ENCODE measurements at places on chromosomes 12 and 14. TPM values are rescaled to one million over a fixed set of nuclear protein-coding genes. Genes with fewer than 3 reads are reported as not detected.

DNA sequence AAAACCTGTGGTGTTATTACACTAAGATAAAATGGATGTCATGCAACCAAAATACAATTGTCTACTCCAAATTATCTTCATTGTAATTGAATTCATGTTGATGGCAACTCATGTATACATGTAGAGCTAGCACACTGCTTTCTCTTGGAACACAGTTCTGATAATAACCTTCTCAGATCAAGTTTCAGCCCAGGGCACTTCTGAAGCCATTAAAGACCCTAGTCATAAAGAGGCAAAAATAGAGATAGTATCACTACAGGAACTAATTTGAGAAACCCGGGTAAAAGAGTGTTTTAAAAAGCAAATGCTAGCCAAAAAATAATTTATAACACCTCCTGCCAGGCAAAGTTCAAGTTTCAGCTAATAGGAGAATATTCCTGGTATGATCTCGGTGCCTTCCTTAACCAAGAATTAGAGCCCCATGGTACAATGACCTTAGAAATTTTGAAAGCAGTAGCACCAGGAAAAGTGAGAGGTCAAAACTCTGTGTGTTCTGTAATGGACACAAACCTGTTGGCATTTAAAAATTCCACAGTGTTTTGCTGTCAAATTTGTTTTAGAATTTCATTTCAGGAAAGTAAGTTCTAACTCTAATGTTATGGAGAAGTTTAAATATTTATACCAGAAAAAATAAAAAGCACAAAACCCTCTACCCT is 105.0 kb upstream of the FRMD6 start:
- H3K27me3 ChIP-seq: no peaks in the 10 kb centered on the region
- H3K4me3 ChIP-seq: no peak overlapping the region
- peak overlapping the region; percentile 59 for H3K27ac ChIP-seq
- DNase-seq: no peak
- H3K36me3 ChIP-seq: no peaks in the 10 kb centered on the region

- no peak overlapping the region for H3K27ac ChIP-seq
- no peak overlapping the region for H3K4me3 ChIP-seq
- no peaks in the 10 kb centered on the region for H3K4me1 ChIP-seq
- H3K27me3 ChIP-seq: no peaks in the 10 kb centered on the region
- no peak for DNase-seq
- no peaks in the 10 kb centered on the region for H3K36me3 ChIP-seq
Observed at GRCh38 chr14:75946785-75947184, 35.0 kb downstream of the TGFB3 start.

DNA sequence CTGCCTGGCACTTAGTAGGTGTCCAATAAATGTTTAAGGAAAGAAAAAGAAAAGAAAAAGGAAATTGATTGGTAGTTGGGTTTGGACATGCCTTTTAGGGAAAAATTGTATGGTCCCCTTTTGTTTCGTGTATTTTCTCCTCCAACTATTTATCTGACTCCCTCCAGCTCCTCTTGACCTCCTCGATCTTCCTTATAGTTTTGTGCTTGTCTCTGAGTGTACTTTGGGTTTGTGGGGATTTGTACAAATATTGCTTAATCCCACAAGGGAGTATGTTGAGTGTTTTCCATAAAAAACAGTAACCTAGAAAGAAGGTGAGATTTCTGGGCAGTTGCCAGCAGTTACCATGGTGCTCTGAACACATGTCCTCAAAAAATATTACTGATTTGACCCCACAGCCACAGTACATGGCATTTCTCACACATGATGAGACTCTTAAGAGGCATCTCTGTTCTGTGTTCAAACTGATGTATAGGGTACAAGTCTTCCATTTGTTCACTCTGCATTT is 15.7 kb downstream of the PLEKHG7 start:
- H3K27ac ChIP-seq: no peak overlapping the region
- no peaks in the 10 kb centered on the region for H3K36me3 ChIP-seq
- H3K27me3 ChIP-seq: no peaks in the 10 kb centered on the region
- peaks cover 2% of the 10 kb centered on the region for H3K4me1 ChIP-seq
- DNase-seq: no peak
- no peak overlapping the region for H3K4me3 ChIP-seq

GRCh38 chr12:6667559-6668210 is 4.8 kb upstream of the ING4 start:
- no peaks in the 10 kb centered on the region for H3K27me3 ChIP-seq
- H3K4me1 ChIP-seq: no peaks in the 10 kb centered on the region
- no peak overlapping the region for H3K4me3 ChIP-seq
- no peak overlapping the region for H3K27ac ChIP-seq

Gene P2RX2
- total RNA-seq: not detected

Gene ALX1
- not detected for total RNA-seq

DNA sequence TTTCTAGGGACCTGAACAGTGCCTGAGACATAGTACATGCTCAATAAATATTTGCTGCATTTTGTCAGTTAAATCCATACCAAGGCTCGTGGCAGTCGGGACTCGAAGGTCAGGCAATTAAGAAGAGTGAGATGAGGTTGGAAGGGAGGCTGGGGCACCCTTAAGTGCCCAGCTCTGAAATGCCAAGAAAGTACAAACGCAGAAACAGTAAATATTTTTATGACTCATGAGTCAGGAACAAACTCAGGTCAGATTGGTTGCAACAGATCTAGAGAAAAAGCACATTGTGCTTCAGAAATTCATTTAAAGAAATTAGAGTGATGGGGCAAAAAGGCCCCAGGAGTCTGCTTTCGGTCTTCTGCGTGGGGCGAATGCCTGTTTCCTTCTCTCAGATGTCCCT is 83.0 kb upstream of the FZD10 start:
- no peak for DNase-seq
- H3K4me1 ChIP-seq: no peaks in the 10 kb centered on the region
- H3K36me3 ChIP-seq: no peaks in the 10 kb centered on the region
- no peak overlapping the region for H3K27ac ChIP-seq

- no peak overlapping the region for H3K27ac ChIP-seq
- H3K4me3 ChIP-seq: no peak overlapping the region
- H3K36me3 ChIP-seq: peaks cover 11% of the 10 kb centered on the region
Observed at GRCh38 chr14:89992273-89992672, 36.5 kb downstream of the TDP1 start.

Gene ITGB7
- 0.50 TPM for total RNA-seq

DNA sequence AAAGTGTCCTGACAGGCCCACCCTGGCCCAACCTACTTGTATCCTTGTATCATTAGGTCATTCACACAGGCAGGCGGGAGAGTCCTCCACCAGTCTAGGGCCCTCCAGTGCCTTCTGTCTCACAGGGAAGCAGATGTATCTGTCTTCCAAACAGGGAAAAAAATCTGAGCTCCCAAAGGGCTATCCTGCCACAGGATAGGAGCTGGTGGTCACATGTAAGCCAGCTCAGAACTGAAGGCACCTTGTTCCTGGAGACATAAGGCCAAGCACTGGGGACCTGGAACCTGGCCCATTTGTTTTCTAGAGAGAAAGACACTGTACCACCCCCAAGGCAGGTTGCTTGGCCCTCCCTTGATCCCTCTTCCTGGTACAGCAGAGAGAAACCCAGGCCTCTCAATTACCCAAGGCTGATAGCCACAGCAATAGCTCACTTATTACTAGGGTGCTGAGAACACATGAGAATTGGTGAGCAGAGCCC is 19.4 kb upstream of the PLEKHH1 start:
- H3K4me1 ChIP-seq: no peaks in the 10 kb centered on the region
- H3K27me3 ChIP-seq: peaks cover 20% of the 10 kb centered on the region
- H3K27ac ChIP-seq: no peak overlapping the region
- no peaks in the 10 kb centered on the region for H3K36me3 ChIP-seq
- no peak for DNase-seq

- H3K27ac ChIP-seq: no peak overlapping the region
- H3K4me1 ChIP-seq: no peaks in the 10 kb centered on the region
- H3K27me3 ChIP-seq: no peaks in the 10 kb centered on the region
- no peak overlapping the region for H3K4me3 ChIP-seq
- H3K36me3 ChIP-seq: no peaks in the 10 kb centered on the region
Observed at GRCh38 chr12:82300611-82301010, 57.6 kb downstream of the CCDC59 start.

Data from fibroblast of lung (primary cell).